Left lung (tissue), 14 donors: ENCODE measurements at places on chromosomes 4 and X. TPM values are rescaled to one million over a fixed set of nuclear protein-coding genes. Genes with fewer than 3 reads are reported as not detected.

Gene SLC6A14
- total RNA-seq: 68.6 TPM

Gene CSN1S1
- not detected for total RNA-seq

Gene UCP1
- total RNA-seq: not detected

Gene GLRB
- 7.2 TPM for total RNA-seq

Gene CDK16
- total RNA-seq: 95.8 TPM

Gene APBB2
- total RNA-seq: 94.8 TPM

Gene FBXO8
- 32.3 TPM for total RNA-seq

Gene MAGEC2
- not detected for total RNA-seq

Gene NHSL2
- 9.2 TPM for total RNA-seq

Gene NDST4
- total RNA-seq: not detected

Gene WDR17
- 4.3 TPM for total RNA-seq

Gene BMP3
- total RNA-seq: 10.5 TPM

Gene KIAA1210
- total RNA-seq: 0.06 TPM

Gene KCND1
- 2.3 TPM for total RNA-seq

Gene TMEM271
- total RNA-seq: not detected

Gene ACOT9
- total RNA-seq: 52.3 TPM
